Dermis microvascular lymphatic vessel endothelial cell (primary cell): ENCODE measurements at places on chromosomes 12 and 14. TPM values are rescaled to one million over a fixed set of nuclear protein-coding genes. Genes with fewer than 3 reads are reported as not detected.

GRCh38 chr14:104009297-104009696, 67.0 kb upstream of the RD3L start:
- no peak for DNase-seq

Gene PPP1R13B
- total RNA-seq: 9.1 and 14.7 TPM in 2 replicates

- no peak for DNase-seq
These were observed 103.0 kb downstream of the LIN7A start for GRCh38 chr12:80834724-80835123.

GRCh38 chr12:18799561-18799960, 61.6 kb downstream of the CAPZA3 start:
- DNase-seq: no peak

- DNase-seq: peak; percentile 52
These were observed 2.1 kb downstream of the MYL6 start for GRCh38 chr12:56160193-56160763.

Gene TAS2R19
- total RNA-seq: 1.7 and 3.4 TPM in 2 replicates

- no peak for DNase-seq
These were observed 846 bp downstream of the SLIRP start for GRCh38 chr14:77708749-77709148.

DNA sequence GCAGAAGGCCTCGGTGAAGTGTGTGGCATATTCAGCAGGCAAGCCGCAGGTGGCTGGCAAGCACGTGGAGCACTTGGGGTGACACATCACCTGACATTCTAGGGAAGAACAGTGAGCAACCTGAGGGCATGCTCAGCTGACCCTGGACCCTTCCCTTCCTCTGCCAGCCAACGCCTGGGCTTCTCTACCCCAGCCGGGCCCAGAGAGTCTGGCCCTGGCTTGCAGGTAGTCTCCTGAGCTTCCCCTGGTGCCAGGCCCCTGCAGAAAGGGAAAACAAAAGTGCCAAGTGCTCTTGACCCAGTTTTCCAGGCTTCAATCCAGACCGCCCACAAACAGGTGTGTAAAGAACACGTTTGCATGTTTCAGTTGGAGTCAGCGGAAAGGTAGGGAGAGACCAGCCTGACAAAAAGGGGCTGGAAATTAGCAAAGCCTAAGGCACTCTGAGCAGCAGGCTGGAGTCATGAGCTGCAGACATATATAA, 45.7 kb downstream of the PRKAB1 start:
- DNase-seq: no peak

GRCh38 chr14:39229222-39229543, 4.5 kb upstream of the MIA2 start:
- no peak for DNase-seq

Gene ATF1
- 18.5 and 20.1 TPM in 2 replicates for total RNA-seq

DNA sequence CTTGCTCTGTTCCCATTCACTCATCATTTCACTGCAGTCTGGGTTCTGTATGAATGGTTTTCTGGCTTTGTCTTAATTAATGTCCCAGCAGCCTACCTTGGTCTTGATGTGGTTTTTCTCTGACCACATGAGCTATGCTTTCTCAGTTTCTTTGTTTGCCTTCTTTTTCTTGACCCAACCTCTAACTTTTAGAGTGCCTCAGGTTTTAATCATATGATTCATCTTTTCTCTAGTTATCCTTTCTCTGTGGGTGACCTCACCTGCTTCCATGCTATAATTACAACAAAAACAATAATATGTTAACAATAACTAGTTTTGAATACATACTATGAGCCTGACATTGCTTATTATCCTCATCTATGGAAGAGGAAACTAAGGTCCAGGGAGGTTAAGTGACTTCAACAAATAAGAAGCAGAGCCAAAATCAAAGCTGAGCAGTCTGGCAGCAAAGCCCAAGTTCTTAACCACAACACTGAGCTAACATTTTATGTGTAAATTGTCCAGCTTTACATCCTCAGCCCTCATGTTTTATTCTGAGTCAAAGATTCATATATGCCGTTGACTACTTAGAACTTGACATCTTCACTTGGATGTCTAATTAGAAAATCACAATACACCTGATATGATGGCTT, 4.7 kb upstream of the EPYC start:
- peak; percentile 35 for DNase-seq

DNA sequence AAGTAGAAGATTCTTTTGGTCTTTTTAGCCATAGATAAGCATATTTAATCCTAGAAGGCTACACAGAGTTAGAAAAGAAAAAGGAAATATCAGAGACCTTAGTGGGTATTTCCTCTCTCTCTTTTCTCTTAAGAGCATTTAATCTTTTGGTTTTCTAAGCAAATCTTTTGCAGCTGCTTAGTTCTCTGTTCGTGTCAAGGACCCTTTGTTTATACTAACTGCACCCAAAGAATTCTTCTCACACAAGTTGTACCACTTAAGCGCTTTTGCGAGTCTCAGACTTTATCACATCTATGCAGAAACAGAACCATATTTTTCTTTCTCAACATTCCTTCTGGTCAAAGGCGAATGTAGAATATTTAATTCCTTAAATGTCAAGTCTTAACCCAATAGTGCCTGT, 17.9 kb upstream of the NID2 start:
- no peak for DNase-seq

Gene KRT6B
- total RNA-seq: not detected in 2 replicates

DNA sequence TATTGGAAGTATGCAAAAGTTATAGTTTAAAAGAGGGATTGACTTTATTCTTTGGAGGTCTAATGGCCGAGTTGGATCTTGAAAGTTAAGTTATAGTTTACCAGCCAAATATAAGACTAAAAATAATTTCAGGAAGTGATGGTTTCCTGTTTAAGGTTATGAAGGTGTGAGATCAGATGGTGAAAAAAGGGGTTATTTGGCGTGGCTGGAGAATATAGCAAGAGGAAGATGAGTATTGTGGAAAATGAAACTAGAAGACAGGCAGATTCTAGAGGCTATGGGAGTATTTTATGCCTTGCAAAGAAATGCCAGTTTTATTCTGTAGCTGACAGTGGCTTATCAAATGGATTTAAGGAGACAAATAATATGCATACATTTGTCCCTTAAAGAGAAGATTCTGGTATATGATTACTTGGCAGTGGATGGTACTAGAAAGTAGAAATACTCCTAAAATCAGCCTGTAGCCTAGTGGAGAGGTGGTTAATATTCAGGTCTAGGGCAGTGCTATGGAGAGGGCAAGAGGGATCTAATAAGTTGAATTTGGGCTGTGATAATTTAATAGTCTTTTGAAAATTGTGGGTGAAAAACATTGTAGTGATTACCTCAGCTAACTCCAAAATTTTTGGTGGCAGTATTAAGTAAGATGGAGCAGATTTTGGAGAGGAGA, 1091.8 kb upstream of the ATXN7L3B start:
- no peak for DNase-seq

Gene PRB2
- total RNA-seq: not detected in 2 replicates

- no peak for DNase-seq
These were observed 43.2 kb upstream of the BCL11B start for GRCh38 chr14:99315197-99315596.

GRCh38 chr14:100267990-100268389, 29.0 kb downstream of the YY1 start:
- DNase-seq: no peak

DNA sequence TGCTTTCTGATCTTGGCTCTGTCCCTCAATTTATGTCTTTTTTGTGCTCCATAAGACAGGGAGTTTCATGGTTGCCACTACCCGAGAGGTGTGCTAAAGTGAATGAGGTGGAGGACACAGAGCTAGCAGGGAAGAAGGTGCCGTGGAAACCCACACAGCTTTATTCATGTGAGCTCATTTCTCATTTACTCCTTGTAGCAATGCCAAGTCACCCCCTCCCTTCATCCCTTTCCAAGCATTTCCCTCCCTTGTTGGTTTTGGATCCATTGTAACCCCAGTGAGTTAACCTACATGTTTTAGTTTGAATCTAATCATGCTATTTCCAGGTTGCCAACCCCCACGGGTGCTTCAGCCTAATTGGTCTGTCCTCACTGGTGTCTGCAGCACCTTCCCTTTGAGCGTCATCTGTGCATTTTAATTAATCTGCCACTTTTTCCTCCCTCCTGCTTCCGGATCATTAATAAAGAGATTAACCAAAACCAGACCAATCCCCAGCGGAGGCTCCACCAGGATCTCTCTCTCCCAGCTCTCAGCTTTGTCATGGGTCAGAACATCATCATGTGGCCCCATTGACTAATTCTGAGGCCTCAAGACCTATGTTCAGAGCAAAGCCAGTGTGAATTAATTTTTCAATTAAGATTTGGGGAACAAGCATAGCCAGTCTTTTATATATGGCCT, 56.2 kb downstream of the NTF3 start:
- DNase-seq: no peak

- no peak for DNase-seq
These were observed 720 bp upstream of the FGF6 start for GRCh38 chr12:4446335-4446734.

- DNase-seq: no peak
These were observed 12.3 kb downstream of the KRT83 start for GRCh38 chr12:52308806-52309425.

DNA sequence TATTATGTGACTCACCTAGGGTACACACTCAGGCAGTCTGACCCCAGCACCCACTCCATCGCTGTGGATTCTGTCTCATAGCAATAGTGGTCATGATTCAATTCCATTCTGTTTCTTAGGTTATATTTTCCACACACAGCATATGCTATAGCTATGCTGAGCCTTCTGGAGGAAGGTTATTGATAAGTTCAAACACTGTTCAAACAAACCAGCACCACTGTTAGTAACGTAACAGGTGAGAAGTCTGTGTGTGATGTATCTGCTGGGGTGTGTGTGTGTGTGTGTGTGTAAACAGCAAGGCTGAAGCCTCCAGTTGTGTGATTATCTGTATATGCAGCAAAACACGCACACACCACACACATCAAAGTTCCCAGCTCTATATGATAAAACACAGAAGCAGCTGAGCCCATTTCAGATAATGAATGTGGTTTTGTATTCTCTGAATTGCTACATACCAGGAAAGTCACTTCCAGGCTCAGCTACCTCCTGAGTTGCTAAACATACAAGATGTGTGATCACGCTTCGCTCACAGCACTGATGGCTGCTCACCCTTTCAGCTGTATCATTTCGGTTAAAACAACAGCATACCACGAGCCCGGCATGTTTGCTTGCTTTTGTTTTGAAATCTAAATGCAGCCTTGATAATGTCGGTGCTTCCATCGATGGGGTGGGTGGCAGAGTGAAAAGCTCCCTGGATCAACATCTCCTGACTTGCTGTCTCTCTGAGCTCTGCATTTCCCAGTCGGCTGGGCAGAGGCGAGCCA, 6.8 kb upstream of the SYNE3 start:
- no peak for DNase-seq

GRCh38 chr12:21476949-21477348, 24.5 kb downstream of the RECQL start:
- no peak for DNase-seq

Gene FOXN4
- total RNA-seq: not detected in 2 replicates

- no peak for DNase-seq
These were observed 168.2 kb downstream of the KCNC2 start for GRCh38 chr12:75041472-75041871.

Gene CRACR2A
- total RNA-seq: 15.4 and 15.9 TPM in 2 replicates

Gene STYK1
- 3.2 and 6.7 TPM in 2 replicates for total RNA-seq

- DNase-seq: no peak
These were observed 30.9 kb downstream of the BTBD7 start for GRCh38 chr14:93301821-93302447.

- DNase-seq: no peak
These were observed 797.4 kb downstream of the C12orf50 start for GRCh38 chr12:87231818-87232217.

Gene OR6C4
- total RNA-seq: not detected in 2 replicates

DNA sequence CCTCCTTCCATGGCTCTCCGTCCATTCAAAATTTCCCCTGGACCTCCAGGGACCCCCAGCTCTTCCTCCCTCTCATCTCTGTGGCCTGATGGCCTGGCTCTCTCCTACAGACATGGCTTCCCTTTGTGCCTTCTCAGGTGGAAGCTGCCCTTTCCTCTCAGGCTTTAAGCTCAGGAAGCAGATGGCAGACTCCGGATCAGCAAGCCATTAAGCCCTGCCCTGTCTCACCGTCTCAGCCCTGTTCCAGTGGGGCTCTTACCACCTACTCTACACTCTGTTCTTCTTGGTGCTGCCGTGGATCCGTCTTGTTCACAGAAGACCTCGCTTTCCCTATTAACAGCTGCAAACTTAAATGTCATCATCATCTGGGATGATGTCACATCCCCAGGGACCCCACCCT, 33.1 kb downstream of the NPC2 start:
- no peak for DNase-seq

GRCh38 chr14:59132796-59133494, 55.5 kb upstream of the DAAM1 start:
- no peak for DNase-seq

GRCh38 chr12:95096852-95097251, 23.4 kb upstream of the NR2C1 start:
- no peak for DNase-seq

- DNase-seq: no peak
These were observed 160.9 kb upstream of the ABCD2 start for GRCh38 chr12:39780411-39780912.

DNA sequence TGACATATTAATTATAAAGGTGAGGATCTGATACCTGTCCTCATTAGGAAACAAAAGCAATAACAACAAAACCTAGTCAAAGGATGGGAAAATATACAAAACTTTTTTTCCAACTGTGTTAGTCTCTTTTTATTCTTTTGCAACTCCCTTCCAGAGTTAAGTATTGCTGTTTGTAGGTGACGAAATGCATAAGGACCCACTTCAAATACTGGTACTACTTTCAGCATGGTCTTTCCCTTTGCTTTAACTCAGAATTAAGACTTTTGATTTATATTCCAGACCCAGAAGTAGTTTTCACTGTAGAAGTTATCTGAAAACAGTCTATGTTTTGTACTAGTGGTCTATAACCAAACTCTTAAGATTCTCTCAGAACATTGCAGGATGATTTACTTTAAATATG, 34.1 kb upstream of the ABCC9 start:
- no peak for DNase-seq

Gene BCL2L14
- not detected in 2 replicates for total RNA-seq

- no peak for DNase-seq
These were observed 175.3 kb upstream of the ALG10B start for GRCh38 chr12:38141239-38141638.

DNA sequence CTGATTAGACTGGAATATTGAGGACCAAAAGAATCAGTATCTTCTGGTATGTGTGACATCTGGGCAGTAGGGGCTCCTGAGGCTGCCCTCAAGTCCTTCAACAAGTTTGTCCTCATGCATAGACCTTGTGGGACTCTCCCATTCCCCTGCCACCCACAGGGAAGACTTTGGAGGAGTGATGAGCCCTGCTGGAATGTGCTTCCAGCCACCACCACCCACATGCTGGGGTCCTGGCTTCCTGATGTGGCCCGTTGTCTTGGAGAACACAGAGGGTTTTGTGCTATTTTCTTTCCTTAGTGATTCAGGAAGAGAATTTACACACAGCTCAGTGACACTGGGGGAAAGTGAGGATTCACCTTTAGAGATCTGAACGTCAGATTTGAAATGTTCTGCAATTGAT, 29.2 kb upstream of the SEL1L start:
- no peak for DNase-seq
